Dermis microvascular lymphatic vessel endothelial cell (primary cell): ENCODE measurements at places on chromosomes 16 and 17. TPM values are rescaled to one million over a fixed set of nuclear protein-coding genes. Genes with fewer than 3 reads are reported as not detected.
A peak's percentile ranks its signal among the peaks of the same experiment; 100 is the strongest.

TPSD1 gene
- not detected in 2 replicates for total RNA-seq

ABI3 gene
- total RNA-seq, result 10.0 and 16.9 TPM in 2 replicates

GRCh38 chr17:1203111-1203966 is 23.6 kb upstream of the ABR start:
- DNase-seq, result peak; percentile 17

DNA sequence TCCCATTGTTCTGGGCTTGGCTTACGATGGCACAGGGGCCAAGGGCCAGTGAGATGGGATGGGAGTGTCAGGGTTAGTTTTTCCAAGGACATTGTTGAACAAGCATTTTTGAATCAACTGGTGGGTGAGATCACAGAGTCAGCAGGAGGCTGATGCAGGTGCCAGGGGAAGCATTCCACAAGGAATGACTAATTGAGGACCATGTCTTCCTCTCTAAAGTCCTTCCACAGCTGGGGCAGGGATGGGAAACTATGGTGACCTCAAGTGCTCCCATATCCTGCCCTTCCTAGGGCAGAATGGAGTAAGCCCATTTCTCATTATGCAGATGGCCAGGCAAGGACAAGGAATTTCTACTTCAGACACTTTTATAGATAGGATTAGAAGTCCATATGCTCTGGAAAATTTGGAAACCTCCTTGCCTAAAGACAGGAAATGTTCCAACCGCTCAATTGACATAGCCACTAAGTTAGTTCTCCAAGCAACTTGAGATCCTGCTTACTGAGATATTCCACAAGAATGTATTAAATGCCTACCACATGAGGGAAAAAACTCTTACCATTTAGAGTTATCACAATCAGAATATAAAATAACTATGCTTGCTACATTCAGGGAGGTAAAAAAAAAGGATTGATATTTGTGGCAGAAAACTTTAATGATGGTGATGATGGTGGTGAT is 21.2 kb upstream of the ENGASE start:
- DNase-seq, result peak; percentile 37

- no peak for DNase-seq
These were observed 207.9 kb downstream of the SNX29 start for GRCh38 chr16:12184419-12184917.
